Dermis blood vessel endothelial cell (primary cell): ENCODE measurements at places on chromosomes 12 and 14.

- no peak for DNase-seq
Observed at GRCh38 chr12:71504476-71504875, 64.9 kb downstream of the LGR5 start.

- no peak for DNase-seq
Observed at GRCh38 chr12:12440784-12441428, 84.0 kb downstream of the BORCS5 start.

GRCh38 chr12:11085419-11085818 is 6.7 kb downstream of the TAS2R43 start:
- peak; percentile 97 for DNase-seq

- DNase-seq, result no peak
Observed at GRCh38 chr14:59328454-59328853, 136.7 kb downstream of the GPR135 start.

- DNase-seq, result no peak
Observed at GRCh38 chr12:48686615-48687334, 4.7 kb upstream of the KANSL2 start.

- DNase-seq, result no peak
Observed at GRCh38 chr12:2238111-2238510, 185.3 kb downstream of the CACNA1C start.

DNA sequence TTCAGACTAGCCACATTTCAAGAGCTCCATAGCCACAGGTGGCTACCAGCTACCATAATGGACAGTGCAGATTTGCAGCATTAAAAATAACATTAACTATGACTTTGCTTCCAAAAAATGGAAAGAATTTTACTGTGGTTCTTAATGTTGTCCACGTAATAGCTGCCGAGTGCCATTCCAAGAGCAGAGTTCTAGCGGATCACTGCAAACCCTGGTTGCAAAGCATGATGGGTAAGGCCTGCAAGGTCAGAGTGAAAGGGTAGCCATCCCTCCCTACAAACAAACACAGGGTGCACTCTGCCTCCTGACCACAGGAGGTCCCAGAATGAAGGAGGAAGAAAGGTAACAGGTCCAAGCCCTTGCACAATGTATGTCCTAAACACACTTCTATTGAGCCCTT is 157.6 kb downstream of the DPF3 start:
- peak; percentile 15 for DNase-seq

DNA sequence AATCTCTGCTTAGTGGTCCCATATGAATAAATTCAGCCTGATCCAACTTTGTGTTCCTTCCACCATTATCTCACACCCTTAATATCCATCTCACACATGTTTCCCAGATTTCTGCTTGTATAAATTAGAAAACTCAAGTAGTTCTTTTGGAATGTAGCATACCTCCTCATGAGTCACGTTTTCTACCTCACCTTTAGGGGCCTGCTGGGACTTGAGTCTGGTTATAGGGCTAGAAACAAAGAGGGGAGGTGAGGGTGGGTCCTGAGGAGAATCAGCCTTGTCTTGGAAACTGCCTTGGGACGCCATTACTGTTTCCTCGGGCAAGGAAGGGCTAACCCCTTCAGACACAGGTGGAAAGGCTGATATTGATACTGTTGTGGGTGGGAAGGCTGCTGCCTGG is 51.1 kb downstream of the EMP1 start:
- no peak for DNase-seq

- DNase-seq, result no peak
Observed at GRCh38 chr12:123491056-123491455, 33.1 kb downstream of the SNRNP35 start.

- peak; percentile 2 for DNase-seq
Observed at GRCh38 chr14:83463500-83464098, 1929.9 kb upstream of the SEL1L start.

DNA sequence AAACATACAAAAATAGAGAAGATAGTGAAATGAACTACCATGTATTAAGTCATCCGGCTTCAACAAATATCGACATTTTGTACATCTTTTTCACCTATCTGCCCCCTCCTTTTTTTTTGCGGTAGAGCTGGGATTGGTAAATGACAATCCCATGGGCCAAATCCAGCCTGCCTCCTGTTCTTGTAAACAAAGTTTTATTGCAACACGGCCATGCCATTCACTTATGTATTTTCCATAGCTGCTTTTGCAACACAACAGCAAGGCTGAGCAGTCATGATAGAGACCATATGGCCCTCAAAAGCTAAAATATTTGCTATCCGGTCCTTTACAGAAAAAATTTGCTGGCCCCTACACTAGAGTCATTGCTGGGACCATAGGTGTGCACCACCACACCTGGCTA is 58.1 kb upstream of the PLEKHG3 start:
- DNase-seq, result no peak

DNA sequence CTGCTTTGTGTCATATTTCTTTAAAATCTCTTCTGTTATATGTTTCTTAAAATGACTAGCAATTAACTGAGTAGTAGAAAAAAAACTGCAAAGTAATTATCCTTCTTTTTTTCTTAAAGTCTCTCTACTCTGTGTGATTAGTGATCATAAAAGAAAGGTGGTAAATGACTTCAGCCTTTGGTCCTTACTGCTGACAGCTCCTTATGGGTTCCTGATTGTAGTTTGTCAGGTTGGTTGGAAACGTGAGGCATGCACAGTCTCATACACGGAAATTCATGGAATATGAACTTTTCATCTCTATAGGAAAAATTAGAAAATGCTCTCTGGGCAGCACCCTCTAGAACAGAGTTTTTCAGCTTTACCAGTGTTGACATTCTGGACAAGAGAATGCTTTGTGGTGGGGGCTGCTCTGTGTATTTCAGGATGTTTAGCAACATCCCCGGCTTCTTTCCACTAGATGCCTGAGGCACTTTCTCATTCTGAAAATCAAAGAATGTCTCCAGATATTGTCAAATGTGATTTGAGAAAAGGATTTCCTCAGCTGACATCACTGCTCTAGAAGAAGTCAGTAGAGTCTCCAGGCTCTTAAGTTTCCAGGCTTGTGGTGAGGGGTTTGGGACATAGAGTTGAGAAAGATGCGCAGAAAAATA is 121.0 kb downstream of the PIK3C2G start:
- DNase-seq, result no peak

DNA sequence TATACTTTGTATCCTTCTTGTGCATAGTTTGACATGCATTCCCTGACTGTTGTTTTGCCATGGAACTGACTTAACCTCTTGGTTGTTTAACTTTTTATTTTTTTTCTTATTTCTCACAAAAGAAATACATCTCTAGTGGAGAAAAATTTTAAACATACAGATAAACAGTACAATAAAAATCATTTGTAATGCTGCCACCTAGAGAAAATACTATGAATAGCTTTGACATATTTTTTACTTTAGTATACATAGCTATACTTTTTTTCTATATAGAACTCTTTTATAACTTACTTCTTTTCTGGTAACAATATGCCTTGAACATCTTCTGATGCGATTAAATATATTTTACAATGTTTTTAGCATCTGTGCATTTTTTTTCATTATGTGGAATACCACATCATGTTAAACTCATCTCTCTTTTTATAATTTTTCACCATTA is 184.5 kb downstream of the AKAP6 start:
- peak; percentile 18 for DNase-seq

DNA sequence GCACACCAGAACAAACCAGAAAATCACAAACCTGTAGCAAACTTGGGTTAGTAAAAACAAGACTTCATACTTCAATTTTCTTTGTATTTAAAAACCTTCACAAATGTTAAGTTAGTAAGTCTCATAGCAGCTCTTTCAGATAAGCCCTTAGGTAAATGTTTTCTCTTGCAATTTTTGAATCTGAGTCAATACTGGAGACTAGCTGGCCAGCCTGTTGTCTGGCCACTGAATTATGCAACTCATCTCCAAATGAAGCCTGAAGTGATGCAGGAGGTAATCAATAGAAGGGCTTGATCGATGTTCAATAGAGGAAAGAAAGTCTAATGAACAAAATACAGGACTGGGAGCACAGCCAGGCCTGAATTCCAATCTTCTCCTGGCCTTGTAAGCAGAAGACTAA is 465.2 kb downstream of the LRIG3 start:
- no peak for DNase-seq

DNA sequence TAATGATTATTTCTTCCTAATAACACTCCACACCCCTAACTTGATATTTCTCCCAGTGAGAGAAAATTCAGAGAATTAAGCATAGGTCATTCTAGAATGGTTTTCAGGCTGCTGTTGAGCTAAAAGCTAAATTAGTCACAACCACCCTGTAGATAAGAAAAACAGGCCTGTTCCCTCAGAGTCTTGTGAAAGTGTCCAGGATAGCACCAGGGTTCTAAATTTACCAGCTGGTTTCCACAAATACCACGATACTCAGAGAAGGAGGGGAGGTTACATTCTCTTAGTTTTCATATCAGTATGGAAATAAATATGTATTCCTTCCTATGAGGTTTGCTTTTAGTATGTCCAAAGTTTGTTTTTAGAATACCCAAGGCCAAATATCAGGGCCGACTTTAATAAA is 66.0 kb upstream of the YARS2 start:
- no peak for DNase-seq

DNA sequence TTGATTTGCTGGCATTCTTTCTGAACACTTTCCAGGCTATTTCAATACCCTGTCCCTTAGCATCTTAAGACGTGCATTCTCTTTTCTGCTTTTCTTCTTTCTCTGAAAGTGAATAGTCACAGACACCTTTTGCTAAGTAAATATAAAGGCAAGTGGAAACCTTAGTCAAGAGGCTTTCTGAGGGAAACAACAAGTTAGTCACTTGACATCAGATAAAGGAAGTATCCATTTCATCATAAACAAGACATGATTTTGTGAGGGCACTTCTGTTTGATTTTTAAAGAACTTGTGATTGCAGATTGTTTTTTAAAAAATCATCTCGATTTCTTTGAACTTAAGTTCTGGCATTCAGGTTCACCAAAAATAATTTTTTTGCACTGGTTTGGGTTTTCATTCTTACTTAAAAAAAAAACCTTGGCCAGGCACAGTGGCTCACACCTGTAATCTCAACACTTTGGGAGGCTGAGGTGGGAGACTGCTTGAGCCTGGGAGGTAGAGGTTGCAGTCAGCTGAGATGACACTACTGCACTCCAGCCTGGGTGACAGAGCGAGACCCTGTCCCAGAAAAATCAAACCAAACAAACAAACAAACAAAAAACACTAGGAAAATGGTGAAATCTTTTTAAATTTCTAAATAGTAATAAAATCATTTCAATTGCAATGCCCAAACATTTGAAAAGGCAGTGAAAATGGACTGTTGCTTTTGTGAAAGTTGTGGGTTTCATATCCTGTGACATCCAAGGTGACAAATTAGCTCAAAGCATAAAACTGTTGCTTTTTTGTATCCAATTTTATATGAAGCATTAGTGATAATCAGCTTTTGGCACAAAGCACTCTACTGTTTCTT is 8.3 kb upstream of the KLHL42 start:
- DNase-seq, result no peak

GRCh38 chr12:117540011-117540410 is 178.6 kb upstream of the NOS1 start:
- no peak for DNase-seq

GRCh38 chr14:33993246-33993645 is 42.4 kb upstream of the EGLN3 start:
- no peak for DNase-seq

DNA sequence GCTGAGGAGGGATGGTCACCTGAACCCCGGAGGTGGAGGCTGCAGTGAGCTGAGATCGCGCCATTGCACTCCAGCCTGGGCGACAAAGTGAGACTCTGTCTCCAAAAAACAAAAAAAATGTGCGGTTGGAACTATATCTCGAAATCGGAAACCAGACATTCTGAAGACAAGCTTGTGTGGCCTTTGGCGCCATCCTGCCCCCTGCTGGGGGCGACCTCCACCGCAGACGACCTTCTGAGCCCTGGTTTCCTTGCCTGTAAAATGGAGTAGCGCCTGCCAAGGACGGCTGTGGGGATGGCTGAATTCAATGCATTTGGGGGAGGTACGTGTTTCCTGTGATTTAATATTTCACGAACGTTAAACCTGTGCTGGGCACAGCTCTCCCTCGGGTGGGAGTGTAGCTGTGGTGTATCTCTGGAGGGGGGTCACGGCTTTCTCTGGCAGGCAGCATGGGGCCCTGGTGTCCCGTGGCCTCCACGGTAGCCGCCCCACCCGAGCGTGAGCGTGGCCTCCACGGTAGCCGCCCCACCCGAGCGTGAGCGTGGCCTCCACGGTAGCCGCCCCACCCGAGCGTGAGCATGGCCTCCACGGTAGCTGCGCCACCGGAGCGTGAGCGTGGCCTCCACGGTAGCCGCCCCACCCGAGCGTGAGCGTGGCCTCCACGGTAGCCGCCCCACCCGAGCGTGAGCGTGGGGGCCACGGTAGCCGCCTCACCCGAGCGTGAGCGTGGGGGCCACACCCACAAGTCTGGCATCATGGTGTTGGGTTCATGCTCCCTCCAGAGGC is 55.3 kb downstream of the LRCOL1 start:
- peak; percentile 46 for DNase-seq

DNA sequence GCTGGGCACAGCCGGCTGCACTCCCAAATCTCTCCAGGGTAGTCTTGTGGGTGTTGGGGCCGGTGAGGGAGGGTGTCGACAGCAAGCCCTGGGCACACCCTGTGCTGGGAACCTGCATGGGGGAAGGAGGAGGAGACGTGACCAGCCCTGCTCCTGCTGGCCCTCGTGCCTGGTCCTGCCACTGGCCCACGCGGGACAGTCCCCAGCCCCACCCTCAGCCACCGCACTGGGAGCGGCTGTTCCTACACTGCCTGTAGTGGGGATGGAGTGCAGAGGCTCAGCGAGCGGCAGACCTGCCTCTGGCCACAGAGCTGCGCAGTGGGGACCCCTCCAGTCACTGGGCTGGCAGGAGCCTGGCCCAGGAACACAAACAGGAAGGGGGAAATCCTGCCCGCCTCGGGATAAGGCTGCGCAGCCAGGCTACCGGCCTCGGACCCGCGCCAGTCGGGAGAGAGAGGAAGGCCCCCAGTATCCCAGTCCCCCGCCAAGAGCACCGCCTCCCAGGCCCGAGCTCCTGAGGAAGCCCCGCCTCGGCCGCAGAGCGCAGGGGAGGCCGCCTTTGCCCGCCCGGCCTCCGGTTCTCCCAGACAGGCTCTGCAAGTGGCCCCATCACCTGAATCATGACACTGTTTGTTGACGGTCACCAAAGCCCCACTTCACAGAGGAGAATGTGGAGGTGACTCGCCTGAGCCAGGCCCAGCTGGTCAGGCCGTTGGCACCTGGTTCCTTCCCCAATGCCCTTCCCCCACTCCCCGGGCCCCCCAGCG is 10.6 kb downstream of the AHNAK2 start:
- peak; percentile 64 for DNase-seq

DNA sequence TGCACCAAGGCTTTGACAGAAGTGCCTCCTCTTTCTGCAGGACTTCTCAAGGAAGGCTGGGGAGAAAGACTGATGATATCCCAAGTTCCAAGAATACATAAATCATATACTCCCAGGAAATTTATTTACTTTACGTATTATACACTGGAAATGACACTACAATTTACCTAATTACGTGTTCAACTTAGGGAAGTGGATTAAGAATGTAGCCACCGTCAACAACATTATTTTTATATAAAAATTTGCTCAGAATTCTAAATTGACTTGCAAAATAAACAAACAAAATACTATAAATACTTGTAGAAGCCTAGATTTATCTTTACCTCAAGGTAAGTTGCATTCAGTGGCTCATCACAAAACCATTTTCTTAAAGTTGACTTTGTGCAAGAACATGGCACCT is 18.9 kb downstream of the TSPAN19 start:
- DNase-seq, result no peak
